ENCODE measurements at places on chromosomes 12 and 14.

GRCh38 chr12:114073076-114073475 is 107.0 kb upstream of the RBM19 start:
- DNase-seq = no peak

- DNase-seq = no peak
Measured at GRCh38 chr14:35243956-35244355, 48.2 kb upstream of the PSMA6 start.

DNA sequence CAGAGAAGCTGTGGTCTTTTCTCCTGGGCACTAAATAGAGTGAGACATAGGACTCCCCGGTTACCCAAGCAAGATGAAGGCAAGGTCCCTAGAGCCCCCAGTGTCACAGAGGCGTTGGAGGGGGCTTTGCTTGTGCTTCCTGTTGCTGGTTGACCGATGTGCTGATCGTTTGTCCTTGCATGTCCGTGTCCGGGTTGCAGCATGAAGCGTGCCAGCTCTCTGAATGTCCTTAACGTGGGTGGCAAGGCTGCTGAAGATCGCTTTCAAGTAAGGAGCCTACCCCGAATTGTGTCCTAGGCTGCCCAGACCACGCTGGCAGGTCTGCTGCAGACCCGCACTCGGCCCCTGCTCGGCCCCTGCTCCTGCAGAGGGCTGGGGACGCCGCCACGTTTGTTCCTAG is 23.1 kb downstream of the XRCC3 start:
- DNase-seq = no peak

DNA sequence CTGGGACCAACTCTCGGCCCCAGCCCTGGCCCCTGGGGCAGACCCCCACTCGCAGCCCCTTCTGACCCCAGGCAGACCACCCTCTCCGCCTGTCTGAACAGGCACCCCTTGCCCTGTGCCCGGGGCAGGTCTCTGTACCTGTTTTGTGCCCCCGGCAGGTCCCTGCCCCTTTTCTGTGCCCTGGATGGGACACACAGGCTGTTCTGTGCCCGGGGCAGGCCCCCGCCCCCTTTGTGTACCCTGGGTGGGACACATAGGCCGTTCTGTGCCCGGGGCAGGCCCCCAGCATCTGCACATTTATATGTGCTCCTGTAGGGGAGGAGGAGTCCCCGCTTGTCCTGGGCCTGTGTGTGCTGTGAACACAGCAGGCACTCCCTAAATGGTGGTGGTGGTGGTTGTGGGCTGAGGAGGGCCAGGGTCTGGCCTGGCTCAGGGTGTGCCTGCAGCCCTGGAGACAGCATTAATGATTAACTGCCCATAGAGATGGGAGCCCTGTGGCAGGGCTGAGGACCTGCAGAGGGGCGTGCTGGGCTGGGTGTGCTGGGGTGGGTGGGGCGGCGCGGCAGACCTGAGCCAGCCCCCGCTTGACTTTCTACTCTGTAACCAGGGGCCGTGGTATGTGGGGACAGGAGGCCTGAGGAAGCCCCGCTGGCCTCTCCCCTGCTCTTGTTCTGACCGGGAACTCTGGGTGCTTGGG is 3.7 kb downstream of the FBRSL1 start:
- no peak for DNase-seq

DNA sequence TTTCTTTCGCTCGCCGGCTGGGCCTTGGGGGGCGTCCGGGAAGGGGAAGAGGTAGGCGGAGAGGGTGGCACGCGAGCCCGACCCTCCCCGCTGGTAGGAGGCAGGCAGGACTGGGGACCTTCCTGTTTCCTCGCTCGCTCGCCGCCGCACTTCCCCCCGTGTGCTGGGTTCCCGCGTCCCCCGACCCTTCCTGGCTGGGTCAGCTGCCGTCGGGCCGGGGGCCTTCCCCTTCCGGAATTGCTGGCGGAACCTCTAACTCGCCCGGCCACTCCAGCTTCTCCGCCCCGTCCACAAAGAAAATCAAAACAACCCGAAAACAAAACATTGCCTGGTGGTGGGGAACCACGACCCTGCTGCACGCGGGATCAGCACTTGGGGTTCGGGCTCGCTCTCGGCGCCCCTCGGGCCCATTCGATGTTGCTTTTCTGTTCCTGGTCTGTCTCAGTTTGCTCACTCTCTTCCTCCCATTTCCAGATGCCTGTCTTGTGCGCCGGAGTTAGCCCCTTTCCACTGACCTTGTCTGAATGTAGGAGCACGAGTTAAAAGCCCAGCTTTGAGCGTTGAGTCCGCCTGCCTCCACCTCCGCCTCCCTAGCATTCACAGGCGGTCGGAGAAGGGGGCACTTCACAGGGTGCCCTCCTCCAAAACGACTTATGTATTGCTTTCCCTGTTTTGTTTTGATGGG is 581 bp downstream of the PAPOLA start:
- no peak for DNase-seq

DNA sequence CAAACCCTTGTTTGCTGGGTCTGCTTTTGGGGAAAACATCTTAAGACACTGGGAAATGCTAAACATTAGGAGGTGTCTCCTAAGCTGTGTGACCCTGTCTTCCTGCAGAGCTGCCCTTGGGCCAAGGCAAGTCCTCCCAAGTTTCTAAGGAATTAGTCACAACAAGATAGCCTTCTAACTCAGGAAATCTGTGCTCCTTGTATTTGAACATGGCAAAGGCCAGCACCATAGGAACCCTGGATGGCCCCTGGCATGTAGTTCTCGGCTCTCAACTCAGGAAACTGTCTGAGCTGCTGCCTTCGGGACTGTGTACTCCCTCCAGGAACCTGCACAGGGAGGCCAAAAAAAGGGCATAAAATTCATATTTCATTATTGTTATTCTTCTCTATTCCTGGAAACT is 37.6 kb upstream of the LTBP2 start:
- DNase-seq = no peak

DNA sequence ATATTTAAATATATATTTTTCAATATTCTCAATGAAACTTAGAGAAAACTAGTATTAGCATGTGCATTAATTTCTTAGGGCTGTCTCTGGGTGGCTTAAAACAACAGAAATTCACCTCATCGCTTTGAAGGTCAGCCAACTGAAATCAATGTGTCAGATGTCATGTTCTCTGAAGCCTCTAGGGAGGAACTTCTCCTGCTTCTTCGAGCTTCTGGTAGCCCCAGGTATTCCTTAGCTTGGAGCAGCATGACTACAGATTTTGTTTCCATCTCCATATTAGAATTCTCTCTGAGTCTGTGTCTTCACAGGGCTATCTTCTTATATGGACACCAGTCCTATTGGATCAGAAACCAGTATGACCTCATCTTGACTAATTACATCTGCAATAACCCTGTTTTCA is 221.5 kb downstream of the PDZRN4 start:
- no peak for DNase-seq

DNA sequence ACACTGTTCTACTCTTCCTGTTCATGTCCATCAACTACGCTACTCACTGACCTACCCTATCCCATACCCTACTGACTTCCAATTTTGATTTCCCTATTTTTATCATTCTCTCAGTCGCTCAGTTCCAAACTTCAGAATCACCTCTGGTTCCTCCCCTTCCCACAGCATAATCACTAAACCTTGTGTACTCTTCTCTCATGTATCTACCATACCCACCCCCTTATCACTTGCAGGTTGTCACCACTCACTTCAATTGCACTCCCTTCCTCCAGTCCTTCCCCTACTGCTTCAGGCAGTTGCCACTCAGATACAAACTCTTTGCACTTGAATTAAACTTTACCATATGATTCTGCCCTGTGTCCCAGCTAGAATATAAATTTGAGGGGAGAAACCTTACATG is 6.3 kb downstream of the RACGAP1 start:
- DNase-seq = no peak

DNA sequence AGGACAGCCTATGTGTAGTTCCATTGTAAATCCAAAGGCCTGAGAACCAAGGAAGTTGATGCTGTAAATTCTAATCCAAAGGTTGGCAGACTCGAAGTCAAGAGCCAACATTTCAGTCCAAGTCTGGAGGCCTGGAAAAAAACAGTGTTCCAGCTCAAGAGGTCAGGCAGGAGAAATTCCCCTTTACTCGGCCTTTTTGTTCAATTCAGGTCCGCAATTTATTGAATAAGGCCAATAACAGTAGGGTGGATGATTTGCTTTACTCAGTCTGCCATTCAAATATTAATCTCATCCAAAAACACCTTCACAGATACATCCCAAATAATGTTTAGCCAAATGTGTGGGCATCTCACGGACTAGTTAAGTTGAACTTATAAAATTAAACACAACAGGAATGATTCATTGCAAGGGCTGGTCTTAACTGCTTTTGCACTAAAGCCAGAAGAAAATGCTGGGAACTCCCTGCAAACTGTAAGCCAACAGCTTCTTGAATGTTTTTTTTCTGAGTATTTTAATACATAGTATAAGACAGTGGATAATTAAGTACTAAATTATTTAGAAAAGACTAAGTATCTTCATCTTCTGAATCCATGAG is 197.4 kb upstream of the GARIN6 start:
- DNase-seq = no peak

GRCh38 chr12:129941618-129942017 is 37.8 kb upstream of the TMEM132D start:
- DNase-seq = no peak

- no peak for DNase-seq
Measured at GRCh38 chr12:79553863-79554574, 136.7 kb downstream of the PAWR start.

- no peak for DNase-seq
Measured at GRCh38 chr12:66235626-66236281, 46.7 kb downstream of the IRAK3 start.

GRCh38 chr12:13195250-13195649 is 1.3 kb upstream of the EMP1 start:
- DNase-seq = no peak

- DNase-seq = no peak
Measured at GRCh38 chr12:100127766-100128511, 14.7 kb downstream of the BLTP3B start.

DNA sequence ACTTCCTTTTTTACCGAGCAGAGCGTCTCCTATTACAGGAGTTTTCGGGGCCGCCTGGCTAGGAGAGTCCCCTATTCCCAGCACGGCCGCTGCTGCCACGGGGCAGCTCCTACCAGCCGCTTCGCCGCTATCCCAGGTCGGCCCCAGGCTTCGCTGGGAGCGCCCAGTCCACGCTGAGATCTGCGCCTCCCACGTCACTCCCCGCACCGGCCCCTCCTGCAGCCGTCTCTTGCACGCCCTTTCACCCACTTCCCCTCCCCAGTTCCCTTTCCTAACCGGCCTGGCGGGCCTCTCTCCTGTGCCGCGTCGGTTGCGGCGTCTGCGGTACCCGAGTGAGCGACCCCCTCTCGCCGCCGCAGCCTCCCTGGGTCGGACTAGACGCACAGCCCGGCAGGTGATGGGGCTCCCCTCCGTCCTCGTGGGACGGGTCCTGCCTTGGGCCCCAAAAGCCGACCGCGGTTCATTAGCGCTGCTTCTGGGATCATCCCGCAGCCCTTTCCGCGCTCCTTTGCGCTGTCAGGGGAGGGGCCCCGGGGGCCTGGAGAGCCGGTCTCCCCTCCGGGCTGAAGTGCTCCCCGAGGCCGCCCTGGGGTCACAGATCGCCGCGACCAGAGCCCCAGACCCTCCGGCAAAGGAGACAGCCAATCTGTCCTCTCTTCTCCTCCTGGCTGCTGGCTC is 1318.4 kb downstream of the TMEM121 start:
- no peak for DNase-seq

DNA sequence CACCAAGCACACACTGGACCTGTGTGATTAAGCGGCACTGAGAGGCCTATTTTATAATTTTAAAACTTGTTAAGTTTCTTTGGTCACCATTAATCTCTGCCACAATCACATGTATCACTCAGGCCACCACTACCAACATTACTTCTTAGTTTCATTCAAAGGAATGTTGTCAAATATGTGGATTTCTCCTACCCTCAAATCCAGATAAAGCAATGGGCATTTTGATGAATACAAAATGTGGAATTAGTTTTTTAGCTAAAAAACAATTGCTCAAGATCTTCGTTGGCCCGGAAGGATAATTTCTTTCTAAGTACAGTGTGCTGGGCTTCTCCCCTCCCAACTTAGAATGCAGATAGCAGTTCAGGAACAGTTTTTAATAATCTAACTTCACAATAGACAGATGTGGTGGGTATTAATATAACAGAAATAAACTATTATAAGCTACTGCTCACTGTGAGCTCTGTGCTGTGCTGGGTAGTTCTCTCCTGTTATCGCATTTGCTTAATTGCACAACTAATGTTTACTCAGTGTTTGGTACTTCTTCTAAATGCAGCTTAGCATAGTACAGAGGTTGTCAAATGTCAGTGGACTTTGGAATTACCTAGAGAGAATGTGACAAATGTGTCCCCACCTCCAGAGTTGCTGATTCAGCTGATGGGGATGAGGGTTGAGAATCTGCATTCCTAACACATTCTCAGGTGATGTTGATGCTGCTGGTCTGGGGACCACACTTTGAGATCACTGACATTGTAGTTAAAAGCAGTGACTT is 266.7 kb upstream of the AMIGO2 start:
- DNase-seq = no peak

- no peak for DNase-seq
Measured at GRCh38 chr14:85579942-85580341, 50.0 kb downstream of the FLRT2 start.

- no peak for DNase-seq
Measured at GRCh38 chr12:56021889-56022497, 1.1 kb downstream of the IKZF4 start.

DNA sequence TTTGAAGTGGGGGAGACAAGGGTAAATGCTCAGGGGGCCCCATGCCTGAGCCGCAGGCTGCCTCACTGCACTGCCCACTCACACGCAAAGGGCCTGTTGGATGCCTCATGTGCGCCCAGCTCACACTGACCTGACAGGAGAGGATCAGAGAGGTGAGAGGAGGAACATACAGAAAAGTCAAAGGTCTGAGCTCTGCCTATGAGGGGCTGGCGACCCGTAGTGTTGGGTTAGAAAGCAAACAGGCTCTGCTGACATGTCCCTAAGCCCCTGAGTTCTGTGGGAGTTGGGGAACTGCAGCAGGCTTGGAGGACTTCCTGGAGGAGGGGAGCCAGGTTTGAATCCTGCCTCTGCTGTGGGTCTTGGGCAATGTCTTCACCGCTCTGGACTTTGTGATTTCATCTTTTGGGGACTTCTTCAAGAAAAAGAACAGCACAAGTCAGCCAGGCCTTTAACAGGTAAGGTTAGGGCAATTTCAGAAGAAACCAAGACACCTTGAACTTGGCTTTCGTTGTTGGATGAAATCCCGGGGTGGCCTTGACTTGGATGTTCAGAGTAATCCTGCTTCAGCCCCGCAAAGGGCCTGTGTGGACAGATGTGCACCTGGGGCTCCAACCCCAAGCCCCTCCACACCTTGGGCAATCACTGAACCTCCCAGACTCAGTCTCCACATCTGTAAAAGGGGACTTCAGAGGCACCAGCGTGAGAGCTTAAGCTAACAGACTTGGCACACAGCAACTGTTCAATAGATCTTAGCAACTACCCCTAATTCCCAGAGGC is 116.8 kb downstream of the SCARB1 start:
- DNase-seq = no peak
